NCI-H2081 (cell line): ENCODE measurements at places on chromosomes 5 and 9.

DNA sequence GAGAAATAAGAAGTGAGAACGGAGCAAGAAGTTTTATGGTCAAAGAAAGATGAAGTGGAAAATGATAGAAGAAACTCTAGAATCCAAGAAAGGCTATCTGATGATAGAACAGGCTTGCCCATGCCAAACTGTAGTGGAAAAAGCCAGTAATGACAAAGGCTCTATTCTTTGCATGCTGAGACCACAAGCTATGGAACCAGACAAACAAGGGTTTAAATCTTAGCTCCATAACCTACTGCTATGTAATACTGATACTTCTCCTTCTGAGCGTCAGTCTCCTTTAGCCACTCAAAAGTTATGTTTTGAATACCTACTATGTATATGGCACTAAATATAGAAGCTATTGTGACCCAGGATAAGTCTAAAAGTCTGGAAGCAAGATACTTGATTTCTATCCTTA is 51.2 kb upstream of the TRIM32 start:
- no peak for DNase-seq

DNA sequence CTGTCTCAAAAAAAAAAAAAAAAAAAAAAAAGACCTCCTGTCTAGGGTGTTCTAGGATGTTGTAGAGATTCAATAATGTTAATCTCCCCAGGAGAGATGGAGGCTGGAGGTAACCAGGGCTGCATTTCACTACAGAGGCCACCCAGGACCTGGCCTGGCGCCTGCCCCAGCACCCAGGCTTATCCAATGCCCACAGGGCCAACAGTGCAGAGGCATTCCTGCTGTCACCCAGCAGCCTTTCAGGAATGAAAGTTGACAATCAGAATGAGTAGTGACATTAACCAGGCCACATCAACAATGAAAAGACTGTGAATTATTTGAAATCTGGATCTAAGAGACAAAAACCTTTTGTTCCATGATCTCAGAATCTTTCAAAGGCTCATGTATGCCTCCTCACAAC is 36.2 kb upstream of the GABRP start:
- DNase-seq, result no peak

DNA sequence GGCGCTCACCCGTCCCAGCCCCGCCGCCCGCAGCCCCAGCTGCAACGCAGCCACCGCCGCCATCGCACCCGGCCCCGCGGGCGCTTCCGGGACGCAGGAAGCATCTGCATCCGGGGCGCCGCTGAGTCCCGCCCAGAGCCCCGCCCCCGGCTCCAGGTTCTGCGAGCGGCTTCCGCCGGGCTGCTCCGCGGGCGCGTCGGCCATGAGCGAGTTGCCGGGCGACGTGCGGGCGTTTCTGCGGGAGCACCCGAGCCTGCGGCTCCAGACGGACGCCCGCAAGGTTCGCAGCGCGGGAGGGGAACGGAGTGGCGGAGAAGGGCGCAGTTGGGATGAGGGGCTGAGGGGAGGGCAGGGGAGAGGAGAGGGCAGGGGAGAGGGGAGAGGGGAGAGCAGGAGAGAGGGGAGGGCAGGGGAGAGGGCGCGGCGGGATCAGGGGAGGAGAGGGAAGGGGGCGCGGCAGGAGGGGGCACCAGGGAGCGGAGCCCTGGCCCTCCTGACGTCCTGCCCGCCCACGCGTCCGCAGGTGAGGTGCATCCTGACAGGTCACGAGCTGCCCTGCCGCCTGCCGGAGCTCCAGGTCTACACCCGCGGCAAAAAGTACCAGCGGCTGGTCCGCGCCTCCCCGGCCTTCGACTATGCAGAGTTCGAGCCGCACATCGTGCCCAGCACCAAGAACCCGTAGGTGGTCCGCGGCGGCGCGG is at the start of the genes SURF1 and SURF2:
TSS of gene SURF1 (minus strand) at position 97 of the 701 bp plus-strand sequence. CDS start at position 63, 34 bp downstream.
TSS of gene SURF2 (plus strand) at position 160 of the 701 bp plus-strand sequence. CDS start at position 203, 43 bp downstream.
- peak; percentile 84 for DNase-seq

DNA sequence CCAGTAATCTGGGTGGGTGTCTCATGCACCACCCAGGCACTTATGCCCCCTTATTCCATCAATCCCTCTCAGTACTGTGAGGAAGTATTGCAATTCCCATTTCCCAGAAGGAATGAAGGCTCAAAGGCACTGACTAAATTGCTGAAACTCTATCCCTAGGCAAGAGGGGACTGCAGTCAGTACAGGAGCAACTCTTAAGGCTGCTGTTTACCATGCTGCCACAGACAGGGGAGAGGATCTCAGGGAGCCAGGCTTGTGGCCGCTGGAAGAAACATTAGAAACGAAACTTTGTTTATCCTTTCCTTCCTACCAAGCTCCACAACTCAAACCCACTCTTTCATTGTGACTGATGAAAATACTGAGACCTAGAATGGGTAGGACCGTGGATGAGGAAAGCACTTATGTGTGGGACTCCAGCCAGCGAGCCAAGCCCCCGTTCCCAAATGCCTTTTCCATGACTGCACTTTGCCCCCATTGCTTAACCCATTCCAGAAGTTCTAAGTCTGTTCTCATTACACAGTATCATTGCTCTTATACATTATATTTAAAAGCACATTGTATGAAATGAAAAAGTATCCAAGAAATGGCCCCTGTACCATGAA is 54.3 kb downstream of the TLE1 start:
- DNase-seq, result no peak

DNA sequence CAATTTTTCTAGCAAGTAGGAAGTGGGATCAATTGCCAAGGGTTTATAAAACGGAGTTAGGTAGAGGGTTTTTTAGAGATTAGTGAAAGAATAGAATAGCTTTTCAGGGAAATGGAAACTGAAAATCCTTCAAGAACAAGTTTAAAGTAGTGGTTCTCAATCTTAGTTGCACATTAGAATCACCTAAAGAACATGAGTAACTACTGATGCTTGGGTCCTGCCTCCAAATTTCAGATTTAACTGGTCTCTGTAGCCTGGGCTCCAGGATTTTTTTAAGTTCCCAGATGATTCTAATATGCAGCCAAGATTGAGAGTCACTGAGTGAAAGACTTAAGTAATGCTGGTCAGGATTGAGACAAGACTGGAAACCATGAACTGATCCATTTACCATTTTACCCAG is 20.5 kb downstream of the ELOVL7 start:
- no peak for DNase-seq

DNA sequence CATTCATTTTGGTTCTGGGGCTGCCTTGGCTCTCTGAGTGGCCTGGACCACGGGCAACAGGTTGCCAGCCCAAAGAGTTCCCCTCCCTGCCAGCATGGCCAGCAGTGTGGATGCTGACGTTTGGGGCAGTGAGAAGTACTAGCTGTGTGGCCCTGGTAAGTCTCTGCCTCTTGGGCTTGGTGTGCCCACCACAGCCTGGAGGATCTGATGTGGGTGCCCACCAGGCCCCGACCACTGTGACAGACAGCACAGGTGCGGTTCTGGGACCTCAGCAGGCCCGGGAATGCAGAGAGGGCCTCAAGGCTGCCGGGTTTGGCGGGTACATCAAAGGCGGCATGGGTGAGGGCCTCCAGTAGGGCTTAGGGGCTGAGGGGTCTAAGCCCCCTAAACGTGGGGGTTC is 33.6 kb upstream of the PITX1 start:
- DNase-seq, result no peak

- no peak for DNase-seq
These were observed 11.0 kb downstream of the NAIP start for GRCh38 chr5:71014176-71014575.

GRCh38 chr9:128276574-128277270 is 646 bp downstream of the SWI5 start:
- no peak for DNase-seq

- no peak for DNase-seq
These were observed 55.2 kb upstream of the NEK6 start for GRCh38 chr9:124202447-124202971.

DNA sequence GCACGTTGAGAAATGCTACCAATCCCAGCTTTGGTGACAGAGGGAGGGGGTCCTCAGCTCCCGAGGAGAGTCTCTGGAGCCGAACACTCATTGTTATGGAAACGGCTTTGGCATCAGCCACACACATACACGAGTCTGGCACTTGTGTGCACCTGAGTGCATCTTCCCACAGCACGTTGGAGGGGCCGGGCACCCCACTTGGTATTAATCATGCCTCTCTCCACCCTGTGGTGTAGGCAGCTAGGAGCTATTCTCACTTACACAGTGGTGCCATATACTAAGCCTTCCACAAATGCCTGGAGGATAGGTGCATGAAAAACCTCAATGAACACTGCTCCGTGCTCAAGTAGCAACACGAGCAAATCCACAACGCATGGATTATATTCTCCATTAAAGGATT is 133.9 kb upstream of the PANK3 start:
- DNase-seq, result no peak

DNA sequence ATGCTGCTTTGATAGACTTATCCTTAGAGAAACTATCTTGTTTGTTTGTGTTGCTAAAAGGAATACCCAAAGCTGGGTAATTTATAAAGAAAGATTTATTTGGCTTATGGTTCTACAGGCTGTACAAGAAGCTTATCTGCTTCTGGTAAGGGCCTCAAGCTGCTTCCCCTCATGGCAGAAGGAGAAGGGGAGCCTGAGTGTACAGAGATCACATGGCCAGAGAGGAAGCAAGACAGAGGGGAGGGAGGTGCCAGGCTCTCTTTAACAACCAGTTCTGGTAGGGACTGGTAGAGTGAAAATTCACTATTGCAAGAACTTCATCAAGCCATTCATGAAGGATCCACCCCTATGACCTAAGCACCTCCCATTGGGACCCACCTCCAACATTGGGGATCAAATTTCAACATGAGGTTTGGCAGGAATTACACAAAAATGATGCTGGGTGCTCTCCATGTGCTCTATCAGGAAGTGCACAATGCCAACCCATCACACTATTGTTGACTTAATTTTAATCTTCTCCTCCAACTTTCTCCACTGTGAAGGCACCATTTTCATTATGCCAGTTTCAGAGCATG is 115.1 kb upstream of the SHB start:
- peak; percentile 13 for DNase-seq

DNA sequence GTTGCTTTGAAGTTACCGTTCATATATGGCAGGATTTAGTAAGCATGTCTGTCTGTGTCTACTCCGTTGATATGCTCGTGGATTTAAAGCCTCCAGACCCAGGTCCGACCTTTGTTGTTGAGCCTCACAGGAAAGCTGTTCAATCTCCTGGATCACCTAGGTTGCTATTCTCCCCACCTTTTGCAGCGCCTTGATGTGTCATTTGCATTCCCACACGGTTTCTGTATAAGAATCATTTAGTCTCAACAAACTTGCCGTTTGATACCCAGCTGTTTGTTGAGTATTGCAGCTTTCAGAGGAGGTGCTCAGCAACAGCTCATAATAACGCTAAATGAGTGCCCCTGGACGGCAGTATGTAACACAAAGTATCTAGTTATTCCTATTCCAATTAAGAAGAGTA is 1.2 kb upstream of the ADGRV1 start:
- DNase-seq, result peak; percentile 20

GRCh38 chr9:109248133-109248581 is 72.7 kb downstream of the EPB41L4B start:
- DNase-seq, result no peak

DNA sequence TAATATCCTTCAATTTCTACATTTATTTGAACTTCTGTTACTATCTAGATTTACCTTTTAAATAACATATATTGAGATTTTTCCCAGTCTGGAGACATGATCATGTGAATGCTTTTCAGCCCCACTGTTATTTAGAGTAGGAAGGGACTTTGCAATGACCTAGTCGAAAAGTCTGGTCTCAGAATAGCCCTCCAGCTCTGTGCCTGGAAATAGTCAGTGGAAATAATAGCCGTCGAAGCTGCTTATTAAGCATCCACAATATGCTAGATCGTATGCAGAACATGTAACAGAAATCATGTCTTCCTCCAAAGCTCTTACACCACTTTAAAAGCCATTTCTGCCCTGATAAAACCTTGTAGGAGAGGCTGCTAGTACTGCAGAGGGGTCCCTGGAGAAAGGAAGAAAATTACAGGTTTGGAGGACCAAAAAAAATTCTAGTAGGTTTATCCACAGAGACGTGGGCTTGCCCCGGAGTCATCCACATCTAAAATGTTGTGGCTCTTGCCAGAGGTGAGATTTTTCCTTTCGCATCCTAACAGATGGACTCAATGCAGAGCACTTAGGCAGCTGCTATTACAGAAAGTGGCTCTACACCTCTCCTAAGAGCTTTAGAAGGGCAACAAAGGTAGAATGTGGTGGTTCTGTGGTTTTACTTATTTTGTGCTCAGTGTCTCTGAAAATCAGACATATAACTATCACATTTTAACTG is 2.5 kb upstream of the FGF1 start:
- no peak for DNase-seq

- no peak for DNase-seq
These were observed 260.8 kb upstream of the TNC start for GRCh38 chr9:115378758-115379157.

GRCh38 chr5:6914347-6914746 is 201.1 kb downstream of the TENT4A start:
- DNase-seq, result no peak

DNA sequence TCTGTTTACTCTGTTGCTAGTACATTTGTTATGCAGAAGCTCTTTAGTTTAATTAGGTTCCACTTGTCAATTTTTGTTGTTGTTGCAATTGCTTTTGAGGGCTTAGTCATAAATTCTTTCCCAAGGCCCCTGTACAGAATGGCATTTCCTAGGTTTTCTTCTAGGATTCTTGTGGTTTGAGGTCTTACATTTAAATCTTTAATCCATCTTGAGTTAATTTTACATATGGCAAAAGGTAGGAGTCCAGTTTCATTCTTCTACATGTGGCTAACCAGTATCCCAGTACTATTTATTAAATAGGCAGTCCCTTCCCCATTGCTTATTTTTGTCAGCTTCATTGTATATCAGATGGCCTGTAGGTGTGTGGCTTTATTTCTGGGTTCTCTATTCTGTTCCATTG is 792.4 kb downstream of the PTPRD start:
- DNase-seq, result no peak

- DNase-seq, result no peak
These were observed 162.0 kb upstream of the EFNA5 start for GRCh38 chr5:107832746-107833145.

DNA sequence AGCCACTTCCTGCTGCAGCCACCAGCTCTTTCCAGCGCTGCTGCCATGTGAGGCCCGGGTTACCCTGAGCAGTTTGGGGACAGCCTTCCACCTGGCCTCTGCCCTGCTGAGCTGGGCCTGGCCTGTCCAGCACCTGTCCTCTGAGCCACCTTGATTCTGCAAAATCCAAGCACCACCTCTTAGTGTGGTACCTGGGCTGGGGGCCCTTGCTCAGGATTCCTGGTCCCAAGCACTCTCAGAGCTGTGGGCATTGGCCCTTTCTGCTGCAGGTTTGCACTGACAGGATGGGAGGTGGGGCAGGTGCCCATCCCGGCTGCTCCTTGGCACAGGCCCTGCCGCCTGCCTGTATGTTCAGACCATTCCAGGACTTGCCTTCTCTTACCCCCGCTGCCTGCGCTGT is 309.2 kb upstream of the IRX4 start:
- DNase-seq, result no peak

GRCh38 chr5:93954421-93955069 is 213.1 kb upstream of the POU5F2 start:
- no peak for DNase-seq

GRCh38 chr5:68898951-68899471 is 194.8 kb upstream of the SLC30A5 start:
- DNase-seq, result peak; percentile 21

- peak; percentile 2 for DNase-seq
These were observed 34.1 kb downstream of the CRHBP start for GRCh38 chr5:76986825-76987526.

GRCh38 chr9:95588724-95589588 is 72.2 kb upstream of the PTCH1 start:
- no peak for DNase-seq
